CD4-positive, alpha-beta T cell treated with Interleukin-6 for 4 hours (primary cell): ENCODE measurements at places on chromosomes 6 and 20.

GRCh38 chr6:121160276-121160675 lies 174.0 kb downstream of the TBC1D32 start:
- DNase-seq, result no peak

DNA sequence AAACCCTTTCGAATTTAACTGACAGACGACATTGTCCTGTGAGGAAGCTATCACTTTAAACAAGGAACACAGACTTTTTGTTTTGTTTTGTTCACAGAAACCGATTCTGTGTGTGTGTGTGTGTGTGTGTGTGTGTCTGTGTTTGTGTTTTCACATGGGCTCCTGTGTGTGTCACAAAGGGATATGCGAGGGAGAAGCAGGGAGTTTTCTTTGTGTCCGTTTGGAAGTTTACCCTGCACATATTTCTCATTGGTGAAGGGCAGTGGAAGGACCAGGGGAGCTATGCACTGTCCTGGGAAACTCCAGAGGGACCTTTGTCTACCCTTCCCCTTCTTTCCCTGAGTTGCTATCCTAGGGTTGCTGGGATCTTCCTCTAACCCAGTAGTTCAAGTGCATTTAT lies 17.7 kb downstream of the POM121L2 start:
- no peak for DNase-seq

DNA sequence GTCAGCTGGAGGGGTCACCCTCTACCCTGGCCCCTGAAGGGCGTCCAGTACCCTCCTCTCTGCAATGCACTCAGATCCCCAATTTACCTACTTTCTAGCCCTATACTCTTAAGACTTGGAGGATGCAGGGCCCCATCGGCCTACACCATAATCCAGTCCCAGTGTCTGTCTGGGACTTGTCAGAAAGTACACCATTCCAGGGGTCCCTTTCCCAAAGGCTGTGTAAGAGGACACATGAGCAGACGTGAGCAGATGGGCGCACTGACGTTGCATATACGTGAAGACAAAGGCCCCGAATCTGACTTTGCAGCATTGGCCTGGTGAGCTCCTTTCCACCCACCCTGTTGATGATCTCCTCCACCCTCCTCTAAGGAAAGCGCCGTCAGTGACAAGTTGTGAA lies 20.9 kb upstream of the SMOC2 start:
- no peak for DNase-seq

DNA sequence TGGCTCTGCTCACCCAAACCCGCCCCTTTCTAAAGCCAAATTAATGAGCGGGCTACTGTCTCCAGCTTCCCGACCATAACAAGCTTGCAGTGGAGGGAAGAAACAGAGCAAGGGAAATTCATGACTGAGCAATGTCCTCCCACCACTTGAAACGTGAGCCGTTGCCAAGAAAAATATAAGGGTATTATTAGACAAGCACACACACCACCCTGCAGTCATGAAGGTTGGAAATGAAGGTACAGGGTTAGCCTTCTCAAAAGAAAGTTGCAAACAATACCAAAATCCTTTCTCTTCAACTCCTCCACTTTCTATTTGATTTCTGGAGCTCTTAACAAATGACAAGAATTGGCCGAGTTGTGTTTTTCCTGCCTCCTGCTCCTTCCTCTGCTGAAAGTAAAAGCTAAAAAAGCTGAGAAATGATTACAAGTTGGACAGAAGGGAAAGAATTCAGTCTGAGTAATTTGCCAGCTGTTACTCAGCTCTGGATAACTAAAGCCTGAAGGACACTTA lies 151.1 kb upstream of the B3GAT2 start:
- no peak for DNase-seq
